Stimulated activated CD4-positive, alpha-beta T cell treated with anti-CD3 and anti-CD28 coated beads, Interleukin-15, amount 100 ng/mL, for 1 hour (primary cell): ENCODE measurements at places on chromosomes 6 and 20.

- no peak for DNase-seq
These were observed 6.8 kb downstream of the MKKS start for GRCh38 chr20:10427060-10427692.

DNA sequence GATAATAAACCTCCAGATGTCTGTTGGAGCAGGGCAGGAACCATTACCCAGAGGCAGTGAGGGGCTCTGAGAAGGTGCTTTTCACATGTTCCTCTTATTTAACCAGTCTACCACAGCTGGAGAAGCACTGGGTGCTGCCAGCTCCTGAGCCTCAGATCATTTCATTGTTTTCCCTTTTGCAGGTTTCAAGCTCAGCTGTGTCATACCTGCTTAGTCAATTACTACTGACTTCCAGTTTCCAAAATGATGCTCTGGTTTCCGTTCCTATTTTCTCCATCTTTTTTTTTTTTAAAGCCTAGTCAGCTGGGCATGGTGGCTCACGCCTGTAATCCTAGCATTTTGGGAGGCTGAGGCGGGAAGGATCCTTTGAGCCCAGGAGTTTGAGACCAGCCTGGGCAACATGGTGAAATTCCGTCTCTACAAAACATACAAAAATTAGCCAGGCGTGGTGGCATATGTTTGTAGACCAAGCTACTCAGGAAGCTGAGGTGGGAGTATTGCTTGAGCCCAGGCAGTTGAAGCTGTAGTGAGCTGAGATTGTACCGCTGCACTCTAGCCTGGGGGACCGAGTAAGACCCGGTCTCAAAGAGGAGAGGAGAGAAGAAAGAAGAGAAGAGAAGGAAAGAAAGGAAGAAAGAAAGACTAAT, 6.7 kb downstream of the FLOT1 start:
- DNase-seq = no peak

DNA sequence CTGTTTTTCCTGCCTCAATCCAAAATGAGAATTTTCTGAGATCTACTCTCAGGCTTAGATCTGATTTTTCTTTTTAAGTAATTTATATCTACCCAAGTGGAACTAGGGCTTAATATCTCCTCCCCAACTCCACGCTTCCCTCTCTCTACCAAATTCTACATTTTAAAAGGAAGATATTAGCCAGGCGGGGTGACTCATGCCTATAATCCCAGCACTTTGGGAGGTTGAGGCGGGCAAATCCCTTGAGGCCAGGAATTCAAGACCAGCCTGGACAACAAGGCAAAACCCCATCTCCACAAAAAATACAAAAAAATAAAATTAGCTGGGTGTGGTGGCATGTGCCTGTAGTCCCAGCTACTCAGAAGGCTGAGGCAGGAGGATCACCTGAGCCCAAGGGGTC, 61.0 kb downstream of the MTFR2 start:
- no peak for DNase-seq

- DNase-seq = no peak
These were observed 52.2 kb downstream of the EYA2 start for GRCh38 chr20:46946796-46947195.

- DNase-seq = no peak
These were observed 16.4 kb upstream of the CYP24A1 start for GRCh38 chr20:54190217-54190616.

DNA sequence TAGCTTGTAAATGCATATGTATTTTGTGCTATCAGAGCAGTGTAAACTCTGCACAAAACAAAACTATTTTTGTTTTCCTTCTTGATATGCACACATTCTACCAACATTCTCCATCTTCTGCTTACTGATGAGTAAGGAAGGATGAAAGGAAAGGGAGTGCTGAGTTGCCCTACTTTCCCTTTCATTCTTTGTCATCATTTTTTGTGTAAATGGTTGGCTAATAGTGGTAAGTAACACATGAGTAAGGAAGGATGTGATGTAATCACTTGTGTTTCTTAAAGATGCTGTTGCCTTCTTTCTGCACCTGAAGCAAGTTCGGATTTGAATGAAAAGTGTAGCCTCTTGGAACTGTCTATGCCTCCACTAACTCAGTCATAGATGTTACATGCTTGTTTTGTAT, 4.6 kb upstream of the REV3L start:
- no peak for DNase-seq

DNA sequence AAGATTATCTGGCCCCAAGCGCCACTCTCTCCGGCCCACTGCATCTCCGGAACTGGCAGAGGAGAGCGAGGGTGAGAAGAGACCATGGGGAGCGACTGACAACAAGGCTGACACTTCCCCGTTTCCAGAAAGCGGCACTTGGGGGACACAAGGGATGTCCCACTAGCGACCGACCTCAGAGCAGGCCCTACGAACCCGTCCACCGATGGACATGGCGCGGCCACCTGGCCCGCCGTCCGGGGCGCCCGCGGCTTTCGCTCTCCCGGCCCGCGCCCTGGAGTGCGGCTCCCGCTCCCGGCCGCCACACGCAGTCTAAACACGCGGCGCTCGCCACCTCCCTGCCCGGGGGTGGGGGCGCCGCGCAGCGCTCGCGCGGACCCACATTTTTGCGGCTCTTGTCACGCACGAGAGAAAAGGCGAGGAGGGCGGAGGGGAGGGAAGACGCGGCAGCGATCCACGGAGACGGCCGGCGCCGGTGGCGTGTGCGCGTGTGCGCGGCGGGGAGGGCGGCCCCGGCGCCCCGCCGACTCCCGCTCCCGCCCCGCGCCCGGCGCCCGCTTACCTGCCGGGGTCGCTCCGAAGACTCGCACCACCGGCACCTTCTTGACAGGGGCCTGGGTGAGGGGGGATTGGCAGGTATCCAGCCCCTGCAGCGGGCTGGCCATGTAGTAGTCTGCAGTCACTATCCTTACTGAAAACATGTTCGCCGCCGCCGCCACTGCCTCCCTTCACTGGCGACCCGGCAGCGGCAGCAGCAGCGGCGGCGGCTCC, 645 bp downstream of the REV3L start:
- peak; percentile 34 for DNase-seq

DNA sequence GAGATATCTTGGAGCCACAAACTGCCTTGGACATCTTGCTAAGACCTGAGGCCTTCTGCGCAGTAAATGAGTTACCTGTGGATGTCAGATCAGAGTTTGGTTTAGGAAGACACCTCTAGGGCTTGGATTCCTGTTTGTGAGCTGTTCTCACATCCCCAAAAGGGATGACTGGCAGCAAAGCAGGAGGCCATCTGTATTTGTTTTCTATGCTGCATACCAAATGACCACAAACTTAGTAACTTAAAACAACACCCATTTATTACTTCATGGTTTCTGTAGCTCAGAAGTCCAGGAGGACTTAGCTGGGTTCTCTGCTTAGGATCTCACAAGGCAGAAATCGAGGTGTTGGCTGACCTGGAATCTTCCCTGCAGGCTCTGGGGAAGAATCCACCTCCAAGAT, 116.7 kb downstream of the UNC5CL start:
- DNase-seq = no peak

GRCh38 chr6:10759312-10759839, 11.8 kb downstream of the TMEM14B start:
- no peak for DNase-seq

GRCh38 chr6:46657642-46658041, 4.9 kb downstream of the SLC25A27 start:
- DNase-seq = no peak

- DNase-seq = no peak
These were observed 27.9 kb downstream of the FOXO3 start for GRCh38 chr6:108588586-108588985.

GRCh38 chr6:124987999-124988591, 25.9 kb downstream of the RNF217 start:
- no peak for DNase-seq

- no peak for DNase-seq
These were observed 42.8 kb downstream of the RREB1 start for GRCh38 chr6:7150381-7151064.

DNA sequence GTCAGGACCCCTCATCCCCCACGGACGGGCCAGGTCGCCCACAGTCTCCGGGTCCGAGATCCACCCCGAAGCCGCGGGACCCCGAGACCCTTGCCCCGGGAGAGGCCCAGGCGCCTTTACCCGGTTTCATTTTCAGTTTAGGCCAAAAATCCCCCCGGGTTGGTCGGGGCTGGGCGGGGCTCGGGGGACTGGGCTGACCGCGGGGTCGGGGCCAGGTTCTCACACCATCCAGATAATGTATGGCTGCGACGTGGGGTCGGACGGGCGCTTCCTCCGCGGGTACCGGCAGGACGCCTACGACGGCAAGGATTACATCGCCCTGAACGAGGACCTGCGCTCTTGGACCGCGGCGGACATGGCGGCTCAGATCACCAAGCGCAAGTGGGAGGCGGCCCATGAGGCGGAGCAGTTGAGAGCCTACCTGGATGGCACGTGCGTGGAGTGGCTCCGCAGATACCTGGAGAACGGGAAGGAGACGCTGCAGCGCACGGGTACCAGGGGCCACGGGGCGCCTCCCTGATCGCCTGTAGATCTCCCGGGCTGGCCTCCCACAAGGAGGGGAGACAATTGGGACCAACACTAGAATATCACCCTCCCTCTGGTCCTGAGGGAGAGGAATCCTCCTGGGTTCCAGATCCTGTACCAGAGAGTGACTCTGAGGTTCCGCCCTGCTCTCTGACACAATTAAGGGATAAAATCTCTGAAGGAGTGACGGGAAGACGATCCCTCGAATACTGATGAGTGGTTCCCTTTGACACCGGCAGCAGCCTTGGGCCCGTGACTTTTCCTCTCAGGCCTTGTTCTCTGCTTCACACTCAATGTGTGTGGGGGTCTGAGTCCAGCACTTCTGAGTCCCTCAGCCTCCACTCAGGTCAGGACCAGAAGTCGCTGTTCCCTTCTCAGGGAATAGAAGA, 978 bp downstream of the HLA-A start:
- DNase-seq = no peak

GRCh38 chr6:81749707-81750106, 2.8 kb downstream of the TENT5A start:
- no peak for DNase-seq

- DNase-seq = no peak
These were observed 50.0 kb upstream of the FAM83C start for GRCh38 chr20:35342154-35342769.

DNA sequence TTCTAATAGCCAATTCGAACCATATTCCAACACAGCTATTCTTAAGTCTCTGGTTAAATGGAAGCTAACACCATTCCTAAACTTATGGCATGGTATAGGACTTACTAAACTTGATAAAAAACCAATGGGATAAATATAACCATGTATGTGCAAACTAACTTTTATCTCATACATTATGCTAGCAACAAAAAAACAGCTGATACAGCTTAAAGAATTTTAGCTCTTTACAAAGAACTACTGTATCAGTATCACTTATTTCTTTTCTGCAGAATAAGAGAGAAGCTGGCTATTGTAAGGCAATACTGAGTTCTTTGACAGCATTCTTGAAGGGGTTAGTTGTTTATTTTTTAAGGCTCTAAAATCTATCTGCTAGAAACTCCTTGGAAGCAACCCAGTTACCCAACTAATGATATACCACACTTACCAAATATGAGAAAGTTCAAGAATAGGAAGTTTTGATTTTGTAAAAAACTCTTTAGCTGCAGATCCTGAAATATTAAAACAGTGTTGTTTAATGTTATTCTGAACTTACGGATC, 44.9 kb downstream of the REPS1 start:
- no peak for DNase-seq

DNA sequence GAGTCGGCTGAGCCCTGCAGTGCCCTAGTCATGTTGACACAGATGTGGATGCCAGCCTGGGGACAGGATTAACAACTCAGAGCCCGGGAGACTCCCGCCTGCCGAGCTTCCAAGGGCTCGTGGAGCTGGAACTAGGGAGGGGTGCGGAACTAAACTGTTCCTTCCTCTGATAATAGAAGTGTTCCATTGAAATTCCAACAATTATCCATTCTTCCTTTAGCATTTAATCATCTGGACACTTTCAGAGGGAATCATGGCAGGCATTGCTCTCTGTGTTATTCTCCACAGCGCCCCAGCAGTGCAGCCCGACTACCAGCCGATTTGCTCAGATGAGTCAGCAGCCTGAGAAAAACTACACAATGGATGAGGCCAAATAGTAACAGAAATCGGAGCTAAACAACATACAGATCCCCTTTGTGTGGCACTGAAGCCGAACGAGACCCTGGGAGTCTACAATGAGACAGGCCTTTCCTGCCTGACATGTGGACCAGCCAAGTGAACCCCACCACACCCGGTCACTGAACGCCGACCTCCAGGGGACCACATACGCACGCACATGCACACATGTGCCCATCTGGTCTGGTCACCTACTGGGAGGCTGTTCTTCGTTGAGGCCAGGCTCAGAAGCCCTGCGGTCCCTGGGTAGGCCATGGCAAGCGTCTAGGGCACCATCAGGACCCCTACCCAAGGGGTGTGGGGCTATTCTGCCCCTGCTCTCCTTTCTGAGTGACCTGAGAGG, 238.4 kb upstream of the AFDN start:
- no peak for DNase-seq

DNA sequence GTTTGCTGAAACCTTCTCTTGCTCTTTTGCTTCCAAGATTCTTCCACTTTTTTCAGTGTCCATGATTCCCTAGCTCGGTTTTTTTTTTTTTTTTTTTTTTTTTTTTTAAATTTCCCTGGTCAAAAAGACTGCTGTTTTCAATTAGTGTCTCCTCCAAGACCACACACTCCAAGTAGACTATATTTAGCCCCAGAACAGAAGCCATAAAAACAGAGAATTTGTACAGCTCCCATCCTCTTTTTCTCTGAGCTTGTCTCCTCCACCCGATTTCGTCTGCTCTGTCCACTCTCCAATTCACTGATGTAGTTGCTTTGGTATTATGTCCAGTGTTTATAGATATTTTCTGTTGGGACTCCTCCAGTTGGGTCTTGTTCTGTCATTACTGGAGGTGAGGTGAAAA, 37.6 kb downstream of the RSPH3 start:
- no peak for DNase-seq

- DNase-seq = no peak
These were observed 146.2 kb downstream of the TBX18 start for GRCh38 chr6:84618046-84618752.

- DNase-seq = no peak
These were observed 6.0 kb downstream of the HLA-C start for GRCh38 chr6:31265926-31266325.

DNA sequence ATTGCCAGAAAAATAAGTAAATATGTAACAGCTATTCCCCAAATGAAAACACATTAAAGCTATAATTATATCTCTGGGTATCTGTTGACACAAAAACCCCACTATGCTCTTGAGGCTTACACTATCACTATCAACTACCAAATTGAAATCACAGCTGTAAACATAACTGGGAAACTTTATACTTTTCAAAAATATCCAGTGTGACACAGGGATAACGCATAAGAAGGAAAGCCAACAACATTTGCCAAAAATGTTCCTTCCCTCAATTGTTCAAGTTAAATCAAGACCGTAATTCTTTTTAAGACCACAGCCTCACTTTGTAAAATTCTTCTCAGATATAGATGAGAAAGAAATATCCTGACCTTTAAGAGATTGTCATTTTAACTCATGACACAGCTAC, 3.1 kb downstream of the ZHX3 start:
- no peak for DNase-seq
